ENCODE measurements at places on chromosomes 7 and 10. TPM values are rescaled to one million over a fixed set of nuclear protein-coding genes. Genes with fewer than 3 reads are reported as not detected.
A peak's percentile ranks its signal among the peaks of the same experiment; 100 is the strongest.

GRCh38 chr10:73780966-73781365, 882 bp upstream of the CHCHD1 start:
- H3K27ac ChIP-seq, result peak overlapping the region; percentile 85
- H3K27me3 ChIP-seq, result no peaks in the 10 kb centered on the region
- peaks cover 19% of the 10 kb centered on the region for H3K36me3 ChIP-seq

DNA sequence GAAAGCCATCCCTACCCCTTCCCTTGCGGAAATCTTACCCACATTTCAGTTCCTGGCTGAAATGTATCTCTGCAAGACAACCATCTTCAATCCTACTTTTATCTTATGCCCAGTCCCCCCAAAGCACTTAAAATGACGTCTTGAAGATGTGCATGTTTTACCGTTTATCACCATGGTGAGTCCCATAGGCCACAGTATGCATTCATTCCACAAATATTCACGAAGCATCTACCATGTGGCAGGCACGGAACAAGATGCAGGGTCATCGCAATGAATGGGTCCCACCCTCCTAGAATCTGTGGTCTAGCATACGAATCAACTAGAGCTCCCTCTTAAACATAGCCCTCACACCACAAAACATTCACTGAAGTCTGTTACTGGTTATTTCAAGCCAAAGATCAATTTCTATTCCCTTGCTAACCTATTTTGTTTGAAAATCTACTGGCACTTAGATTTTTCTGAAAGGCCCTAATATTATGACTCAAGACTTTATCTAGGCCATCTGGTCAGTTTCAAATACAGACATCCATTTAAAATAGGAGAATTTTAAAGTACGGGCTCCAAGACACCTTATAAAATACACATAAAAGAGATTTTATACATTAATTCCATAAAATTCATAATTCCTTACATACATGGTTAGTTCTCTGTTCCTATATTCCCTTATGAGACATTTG, 99.4 kb downstream of the PARD3 start:
- H3K4me1 ChIP-seq, result no peaks in the 10 kb centered on the region

DNA sequence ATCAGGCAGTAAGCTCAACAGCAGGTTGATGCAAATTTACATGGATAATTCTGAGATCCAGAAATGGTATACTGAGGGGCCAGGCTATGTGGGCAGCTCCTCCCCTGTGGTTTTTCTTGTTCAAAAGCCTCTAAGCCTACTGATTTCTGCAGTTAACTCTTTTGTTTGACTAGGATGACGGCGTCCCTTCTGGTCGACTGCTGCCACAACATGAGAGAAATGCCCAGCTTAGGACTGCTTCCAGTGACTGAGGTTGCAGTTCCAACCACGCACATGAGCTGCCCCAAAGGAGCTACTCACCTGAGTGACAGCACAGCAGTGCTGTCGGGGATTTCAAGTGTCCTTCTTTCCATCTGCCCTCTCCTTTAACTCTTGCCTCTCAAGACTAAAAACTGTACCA, 973.0 kb upstream of the GHITM start:
- H3K36me3 ChIP-seq, result no peaks in the 10 kb centered on the region
- H3K27me3 ChIP-seq, result no peaks in the 10 kb centered on the region
- no peak overlapping the region for H3K4me3 ChIP-seq
- no peak overlapping the region for H3K27ac ChIP-seq
- no peaks in the 10 kb centered on the region for H3K4me1 ChIP-seq

The PCGF6 gene
- total RNA-seq, result 6.7 TPM

The OLAH gene
- not detected for total RNA-seq

- no peaks in the 10 kb centered on the region for H3K36me3 ChIP-seq
- DNase-seq, result peak; percentile 7
- no peaks in the 10 kb centered on the region for H3K4me1 ChIP-seq
- no peaks in the 10 kb centered on the region for H3K27me3 ChIP-seq
Observed at GRCh38 chr7:147547252-147547897, 1043.2 kb upstream of the C7orf33 start.
